ENCODE measurements at places on chromosomes 16 and 17.

- no peak for DNase-seq
Measured at GRCh38 chr17:43988301-43988700, 16.1 kb upstream of the NAGS start.

- peak; percentile 36 for DNase-seq
Measured at GRCh38 chr17:2101448-2102257, 46.8 kb downstream of the HIC1 start.

DNA sequence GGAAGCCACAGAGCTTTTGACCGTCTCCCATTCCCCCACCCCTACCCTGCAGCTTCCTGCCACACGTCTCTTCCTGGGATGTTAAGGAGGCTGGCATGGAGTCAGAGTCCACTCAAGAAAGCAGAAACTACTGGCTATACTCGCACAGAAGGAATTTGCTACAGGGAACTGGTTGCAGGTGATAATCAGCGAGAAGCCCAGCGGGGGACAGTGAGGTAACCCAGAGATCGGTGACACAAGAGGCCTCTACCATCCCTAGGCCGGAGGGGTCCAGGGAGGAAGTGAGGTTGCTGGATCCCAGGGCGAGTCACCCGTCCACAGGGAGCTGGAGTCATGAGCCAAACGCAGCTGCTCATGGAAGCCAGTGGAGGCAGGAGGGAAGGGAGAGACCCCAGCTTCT is 93.7 kb downstream of the SDK2 start:
- no peak for DNase-seq

- DNase-seq = no peak
Measured at GRCh38 chr17:65694601-65695000, 133.2 kb upstream of the AXIN2 start.

GRCh38 chr17:44144966-44145739 is 3.4 kb downstream of the HROB start:
- no peak for DNase-seq

- no peak for DNase-seq
Measured at GRCh38 chr16:49755313-49755620, 100.6 kb downstream of the ZNF423 start.

- no peak for DNase-seq
Measured at GRCh38 chr17:81399481-81400153, 4.4 kb downstream of the BAHCC1 start.

- no peak for DNase-seq
Measured at GRCh38 chr17:70365091-70365583, 195.8 kb downstream of the KCNJ2 start.
